Liver (tissue), 10 donors: ENCODE measurements at places on chromosomes 13 and 19.

DNA sequence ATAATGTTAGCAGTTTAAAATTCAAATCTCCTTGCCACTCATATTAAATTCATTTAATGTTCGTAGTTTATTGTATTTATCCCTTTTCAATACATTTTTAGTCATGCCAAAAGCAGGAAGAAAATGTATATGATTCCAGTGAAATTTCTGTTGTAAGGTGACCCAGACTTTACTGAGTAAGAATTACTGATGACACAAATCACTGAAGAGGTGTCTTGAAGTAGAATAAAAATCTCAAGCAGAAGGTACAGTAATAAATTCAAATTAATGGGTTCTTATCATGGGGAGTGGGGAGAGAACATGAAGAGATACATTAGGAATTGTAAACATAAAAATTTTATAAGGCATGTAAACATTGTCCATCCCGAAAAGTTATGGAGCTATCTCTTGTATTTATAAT is 19.9 kb downstream of the STARD13 start:
- no peaks in the 10 kb centered on the region for H3K36me3 ChIP-seq
- no peak overlapping the region for H3K4me3 ChIP-seq
- no peaks in the 10 kb centered on the region for H3K27me3 ChIP-seq
- no peak for DNase-seq

DNA sequence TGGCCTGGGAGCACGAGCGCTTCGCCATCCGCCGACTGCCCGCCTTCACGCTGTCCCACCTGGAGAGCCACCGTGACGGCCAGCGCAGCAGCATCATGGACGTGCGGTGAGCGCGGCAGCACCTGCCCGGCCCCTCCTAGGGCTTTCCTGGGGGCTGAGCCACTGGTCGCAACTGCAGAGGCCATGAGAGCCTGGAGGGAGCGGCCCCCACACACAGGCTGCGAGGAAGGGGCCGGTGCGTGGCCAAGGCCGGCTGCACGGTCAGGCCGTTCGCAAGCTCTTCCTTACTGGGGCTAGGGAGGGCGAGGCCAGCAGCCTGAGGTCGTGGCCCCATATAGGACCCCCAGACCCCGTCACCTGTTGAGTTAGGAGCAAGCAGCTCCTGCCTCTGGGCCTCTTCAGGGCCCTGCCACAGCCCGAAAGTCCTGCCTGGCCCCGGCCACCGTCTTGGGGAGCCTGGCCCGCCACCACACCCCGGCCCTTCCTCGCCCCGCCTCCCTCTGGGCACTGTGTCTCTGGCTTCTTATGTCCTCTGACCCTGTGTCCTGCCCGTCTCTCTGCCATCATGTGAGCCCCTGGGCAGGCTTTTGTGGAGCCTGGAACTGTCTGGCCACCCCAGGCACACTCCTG is 19.0 kb downstream of the NCLN start:
- DNase-seq = no peak
- H3K4me1 ChIP-seq = no peaks in the 10 kb centered on the region
- H3K27me3 ChIP-seq = no peaks in the 10 kb centered on the region

GRCh38 chr13:76000131-76000530 is 364.0 kb downstream of the LMO7 start:
- DNase-seq = no peak
- H3K4me1 ChIP-seq = no peaks in the 10 kb centered on the region
- no peaks in the 10 kb centered on the region for H3K27me3 ChIP-seq
- no peak overlapping the region for H3K27ac ChIP-seq

- H3K4me3 ChIP-seq = no peak overlapping the region
- H3K4me1 ChIP-seq = no peaks in the 10 kb centered on the region
- H3K36me3 ChIP-seq = no peaks in the 10 kb centered on the region
- DNase-seq = no peak
These were observed 8.1 kb upstream of the MUC16 start for GRCh38 chr19:9018163-9018875.

GRCh38 chr19:46181388-46181779 is 33.3 kb downstream of the IGFL2 start:
- no peaks in the 10 kb centered on the region for H3K36me3 ChIP-seq
- no peak for DNase-seq
- no peaks in the 10 kb centered on the region for H3K4me1 ChIP-seq
- H3K4me3 ChIP-seq = no peak overlapping the region
- H3K27ac ChIP-seq = no peak overlapping the region

DNA sequence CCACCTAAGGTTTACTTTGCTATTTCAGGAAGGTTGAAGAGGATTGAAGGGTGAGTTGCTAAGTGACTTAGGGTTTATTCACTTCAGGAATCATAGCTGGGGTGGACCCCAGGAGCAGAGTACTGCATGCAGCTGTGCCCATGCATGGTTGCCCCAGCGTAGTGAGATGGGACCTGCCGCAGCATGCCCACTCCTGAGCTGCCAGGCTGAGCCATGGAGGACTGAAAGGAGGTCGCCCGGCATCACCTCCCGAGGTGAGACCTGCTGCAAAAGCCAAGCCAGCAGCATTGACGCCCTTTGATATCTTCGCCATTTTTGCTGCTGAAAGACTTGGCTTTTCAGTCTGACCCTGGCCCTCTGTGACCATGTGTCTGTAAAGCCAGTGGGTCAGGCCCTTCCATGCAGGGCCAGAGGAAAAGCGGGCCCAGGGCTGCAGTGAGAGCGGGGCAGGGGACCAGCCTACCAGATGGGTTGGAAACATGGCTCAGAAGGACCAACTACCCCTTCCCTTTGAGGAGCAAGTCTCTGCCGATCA is 9.9 kb downstream of the POP4 start:
- H3K4me3 ChIP-seq = no peak overlapping the region
- H3K27ac ChIP-seq = no peak overlapping the region
- H3K27me3 ChIP-seq = no peaks in the 10 kb centered on the region
- H3K36me3 ChIP-seq = peaks cover 19% of the 10 kb centered on the region

DNA sequence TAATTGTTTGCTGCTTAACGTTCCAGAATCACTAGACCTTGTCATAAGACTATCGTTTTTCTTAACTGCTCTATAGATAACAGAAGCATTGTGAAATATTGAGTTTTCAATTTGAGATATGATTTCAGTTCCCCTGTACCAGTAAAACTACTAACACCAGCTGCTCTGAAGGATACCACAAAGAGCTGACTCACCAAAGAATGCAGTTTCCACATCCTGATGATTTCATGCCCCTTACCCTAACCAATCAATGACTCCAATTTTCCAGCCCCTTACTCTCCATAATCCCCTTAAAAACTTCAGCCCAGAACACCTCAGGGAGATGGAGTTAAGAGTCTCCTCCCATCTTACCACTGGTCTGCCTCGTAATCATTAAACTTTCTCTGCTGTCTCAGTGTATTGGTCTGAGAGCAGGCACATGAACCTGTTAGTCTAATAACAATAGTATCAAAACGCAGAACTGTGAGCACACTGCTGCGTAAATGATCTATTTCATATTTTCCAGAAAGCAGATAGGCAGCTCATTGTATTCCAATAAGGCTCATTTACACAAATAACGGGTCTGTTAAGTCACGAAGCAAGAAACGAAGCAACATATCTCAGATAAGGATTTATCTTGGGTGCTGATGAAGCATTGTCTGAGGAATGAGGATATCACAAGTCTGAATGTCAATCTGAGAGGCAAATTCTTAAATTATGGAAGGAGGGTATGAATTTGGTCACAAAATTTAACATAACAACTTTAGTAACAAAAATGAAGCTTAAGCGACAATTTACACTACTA is 14.1 kb upstream of the CCNA1 start:
- no peak overlapping the region for H3K27ac ChIP-seq
- H3K4me1 ChIP-seq = no peaks in the 10 kb centered on the region
- H3K4me3 ChIP-seq = no peak overlapping the region
- H3K36me3 ChIP-seq = no peaks in the 10 kb centered on the region
- peaks cover 4% of the 10 kb centered on the region for H3K27me3 ChIP-seq

DNA sequence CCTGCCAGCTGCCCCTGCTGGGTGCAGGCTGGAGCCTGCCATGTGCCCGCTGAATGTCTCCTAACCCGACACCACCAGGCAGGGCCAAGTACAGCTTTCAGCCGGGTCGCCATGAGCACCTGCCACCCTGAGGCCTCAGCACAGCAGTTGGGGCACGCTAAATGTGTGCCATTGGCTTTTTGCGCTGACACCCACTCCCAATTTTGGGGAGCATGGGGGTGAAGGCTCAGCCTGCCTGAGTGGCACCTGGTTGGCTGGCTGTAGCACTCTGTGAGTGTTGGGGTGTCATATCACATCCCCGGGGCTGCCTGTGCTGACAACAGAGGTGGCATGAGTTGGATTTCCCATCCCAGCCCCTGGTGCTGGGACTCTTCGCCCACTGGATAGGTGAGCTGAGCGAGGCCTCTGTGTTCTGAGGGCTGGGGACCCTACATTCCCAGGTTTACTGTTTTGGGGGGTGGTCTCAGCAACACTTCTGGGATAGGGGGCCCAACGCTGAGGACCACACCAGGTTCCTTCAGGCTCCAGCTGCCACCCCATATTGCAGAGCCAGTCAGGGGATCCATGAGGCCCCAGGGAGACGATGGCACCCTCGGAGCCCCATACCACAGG is 7.2 kb upstream of the RELB start:
- H3K4me3 ChIP-seq = no peak overlapping the region
- no peaks in the 10 kb centered on the region for H3K4me1 ChIP-seq
- peaks cover 11% of the 10 kb centered on the region for H3K36me3 ChIP-seq
- DNase-seq = no peak
- no peak overlapping the region for H3K27ac ChIP-seq

DNA sequence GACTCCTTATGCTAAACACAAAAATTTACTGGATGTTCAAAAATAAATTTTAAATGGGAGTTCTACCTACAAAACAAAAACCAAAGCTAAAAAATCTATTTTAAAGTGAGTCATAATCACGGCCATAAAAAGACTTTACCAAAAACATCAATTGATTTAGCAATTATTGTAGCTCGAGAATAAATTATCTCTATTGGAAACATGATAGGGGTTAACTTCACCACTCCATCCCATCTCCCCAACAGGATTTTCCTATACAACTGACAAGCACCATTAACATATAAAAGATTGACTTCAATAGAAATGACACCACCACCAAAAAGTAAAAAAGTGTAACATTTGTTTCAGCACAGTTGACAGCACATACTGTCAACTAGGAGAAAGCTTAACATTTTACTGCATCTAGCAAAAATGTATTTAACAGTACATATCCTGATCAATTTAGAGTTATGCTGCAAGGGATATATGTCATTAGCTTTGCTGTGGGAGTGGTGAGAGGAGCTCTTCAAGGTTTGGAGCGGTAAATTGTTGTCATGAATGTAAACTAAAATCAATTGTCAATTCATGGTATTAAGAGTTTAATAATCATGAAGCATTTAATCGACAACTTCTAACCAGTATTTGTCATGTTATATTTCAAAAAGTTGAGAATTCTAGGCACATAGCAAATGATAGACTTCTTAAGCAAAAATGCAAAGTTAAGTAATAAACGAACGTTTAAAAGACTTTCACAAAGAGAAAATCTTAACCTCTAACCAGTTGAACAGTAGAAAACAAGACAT is 3.8 kb downstream of the UBL3 start:
- H3K27me3 ChIP-seq = no peaks in the 10 kb centered on the region
- DNase-seq = no peak
- peak overlapping the region; percentile 60 for H3K4me3 ChIP-seq
- H3K27ac ChIP-seq = peak overlapping the region; percentile 68
- peaks cover 8% of the 10 kb centered on the region for H3K4me1 ChIP-seq
- H3K36me3 ChIP-seq = no peaks in the 10 kb centered on the region

DNA sequence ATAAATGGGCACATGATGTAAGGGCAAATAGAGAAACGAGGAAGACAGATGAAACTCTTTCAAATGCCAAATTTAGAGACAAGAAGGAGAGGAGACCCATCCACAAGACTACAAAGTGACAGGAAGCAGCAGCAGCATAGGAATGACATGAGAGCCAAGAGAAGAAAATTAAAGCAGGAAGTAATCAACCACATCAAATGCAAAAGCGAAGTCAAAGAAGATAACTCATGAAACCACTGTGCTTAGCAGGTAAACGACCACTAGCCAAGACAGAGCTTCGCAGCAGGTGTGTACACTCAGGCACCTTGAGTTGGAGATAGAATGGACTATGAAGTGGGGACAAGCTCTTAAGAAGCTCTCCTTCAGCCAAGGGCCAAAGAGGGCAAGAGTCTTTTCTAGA is 64.1 kb downstream of the KLF12 start:
- DNase-seq = no peak
- H3K36me3 ChIP-seq = no peaks in the 10 kb centered on the region
- no peaks in the 10 kb centered on the region for H3K27me3 ChIP-seq
- no peak overlapping the region for H3K27ac ChIP-seq
- H3K4me3 ChIP-seq = no peak overlapping the region

GRCh38 chr13:76556627-76557026 is 329.6 kb downstream of the KCTD12 start:
- no peaks in the 10 kb centered on the region for H3K4me1 ChIP-seq
- H3K4me3 ChIP-seq = no peak overlapping the region
- no peak for DNase-seq
- no peaks in the 10 kb centered on the region for H3K27me3 ChIP-seq

- no peak overlapping the region for H3K4me3 ChIP-seq
- peaks cover 13% of the 10 kb centered on the region for H3K4me1 ChIP-seq
- H3K27ac ChIP-seq = no peak overlapping the region
- no peaks in the 10 kb centered on the region for H3K36me3 ChIP-seq
- H3K27me3 ChIP-seq = no peaks in the 10 kb centered on the region
These were observed 308.3 kb downstream of the TBC1D4 start for GRCh38 chr13:75173457-75174356.

- H3K4me1 ChIP-seq = no peaks in the 10 kb centered on the region
- no peak overlapping the region for H3K4me3 ChIP-seq
- no peak for DNase-seq
- no peak overlapping the region for H3K27ac ChIP-seq
These were observed 275.8 kb downstream of the SHISA2 start for GRCh38 chr13:25775986-25776385.

GRCh38 chr19:3451451-3451866 is 28.9 kb downstream of the SMIM24 start:
- no peak overlapping the region for H3K4me3 ChIP-seq
- no peaks in the 10 kb centered on the region for H3K27me3 ChIP-seq
- no peak for DNase-seq
- no peaks in the 10 kb centered on the region for H3K4me1 ChIP-seq
- H3K36me3 ChIP-seq = peaks cover 55% of the 10 kb centered on the region
- H3K27ac ChIP-seq = peak overlapping the region; percentile 64
